DND-41 (cell line): ENCODE measurements at places on chromosomes 11 and 22.
A peak's percentile ranks its signal among the peaks of the same experiment; 100 is the strongest.

- DNase-seq = no peak
Observed at GRCh38 chr11:65425971-65426838, 3.6 kb downstream of the NEAT1 start.

DNA sequence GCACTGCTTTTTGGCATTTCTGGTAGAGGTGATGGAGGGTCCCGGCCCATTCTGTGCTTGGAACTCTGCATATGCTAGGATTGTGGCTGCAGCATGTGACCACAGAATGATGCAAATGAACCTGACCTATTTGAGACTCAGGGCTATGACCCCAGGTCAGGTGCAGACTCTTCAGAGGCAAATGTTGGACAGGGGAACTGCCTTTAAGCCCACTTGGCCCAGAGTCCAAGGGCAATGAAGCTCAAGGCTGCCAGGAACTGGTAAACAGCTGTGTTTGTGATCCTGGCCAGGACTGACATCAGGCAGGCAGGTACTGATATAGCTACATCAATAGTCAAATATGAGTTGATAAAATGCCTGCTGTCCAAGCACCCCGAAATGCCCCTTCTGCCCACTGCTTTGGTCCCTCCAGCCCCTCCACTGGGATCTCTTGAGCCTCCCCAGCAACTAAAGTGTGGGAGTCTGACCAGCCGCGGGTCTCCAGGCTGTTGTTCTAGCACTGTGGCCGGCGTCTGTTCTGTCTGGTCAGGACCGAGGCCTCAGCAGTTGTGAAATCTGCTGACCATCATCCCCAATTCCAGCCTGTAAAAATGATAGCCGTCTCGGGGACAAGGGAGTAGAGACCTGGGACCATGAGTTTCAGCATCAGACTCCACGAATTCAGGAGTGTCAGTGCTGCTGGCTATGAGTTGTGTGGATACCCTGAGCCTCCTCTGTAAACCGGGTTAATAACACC lies 82.4 kb upstream of the EIF3D start:
- no peak for DNase-seq

- no peak for DNase-seq
Observed at GRCh38 chr11:45856044-45856468, 8.8 kb downstream of the CRY2 start.

DNA sequence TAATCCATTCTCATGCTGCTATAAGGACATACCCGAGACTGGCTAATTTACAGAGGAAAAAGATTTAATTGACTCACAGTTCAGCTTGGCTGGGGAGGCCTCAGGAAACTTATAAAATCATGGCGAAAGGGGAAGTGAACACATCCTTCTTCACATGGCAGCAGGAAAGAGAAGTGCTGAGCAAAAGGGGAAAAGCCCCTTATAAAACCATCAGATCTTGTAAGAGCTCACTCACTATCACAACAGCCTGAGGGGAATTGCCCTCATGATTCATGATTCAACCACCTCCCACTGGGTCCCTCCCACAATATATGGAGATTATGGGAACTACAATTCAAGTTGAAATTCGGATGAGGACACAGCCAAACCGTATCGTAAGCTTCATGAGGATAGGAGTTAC lies 3.8 kb upstream of the CYB5R2 start:
- DNase-seq = no peak

DNA sequence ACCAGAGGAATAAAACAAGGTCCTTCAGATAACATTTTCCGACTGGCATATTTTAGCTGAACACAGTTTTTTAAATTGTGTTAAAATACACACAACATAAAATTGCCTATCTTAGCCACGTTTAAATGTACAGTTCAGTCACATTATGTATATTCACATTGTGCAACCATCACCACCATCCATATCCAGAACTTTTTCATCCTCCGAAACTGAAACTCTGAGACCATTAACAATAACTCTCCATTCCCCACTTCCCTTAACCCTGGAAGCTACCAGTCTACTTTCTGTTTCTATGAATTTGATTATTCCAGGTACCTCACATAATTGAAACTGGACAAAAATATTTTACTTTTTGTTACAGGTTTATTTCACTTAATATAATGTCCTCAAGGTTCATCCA lies 213.3 kb downstream of the ETS1 start:
- DNase-seq = no peak

GRCh38 chr22:40121461-40121860 lies 56.3 kb upstream of the TNRC6B start:
- peak; percentile 14 for DNase-seq

DNA sequence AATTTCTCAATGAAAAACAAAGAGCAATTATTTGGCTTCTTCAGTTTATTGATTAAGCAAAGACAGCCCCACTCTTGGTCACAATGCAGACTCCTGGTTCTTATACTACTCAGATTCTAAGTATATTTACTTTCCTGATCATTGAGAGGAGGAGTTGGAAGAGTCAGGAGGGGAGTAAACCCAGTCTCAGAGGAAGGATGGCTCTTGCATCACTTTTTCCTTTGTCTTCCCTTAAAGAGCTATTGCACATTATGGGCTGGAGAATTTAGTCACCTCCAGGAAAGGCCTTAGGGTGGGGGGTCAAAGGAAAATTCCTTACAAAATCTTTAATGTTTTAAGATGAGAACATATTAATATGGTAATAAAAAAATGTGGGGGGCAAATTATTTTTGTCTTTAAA lies 8.1 kb downstream of the SLC17A6 start:
- DNase-seq = no peak

DNA sequence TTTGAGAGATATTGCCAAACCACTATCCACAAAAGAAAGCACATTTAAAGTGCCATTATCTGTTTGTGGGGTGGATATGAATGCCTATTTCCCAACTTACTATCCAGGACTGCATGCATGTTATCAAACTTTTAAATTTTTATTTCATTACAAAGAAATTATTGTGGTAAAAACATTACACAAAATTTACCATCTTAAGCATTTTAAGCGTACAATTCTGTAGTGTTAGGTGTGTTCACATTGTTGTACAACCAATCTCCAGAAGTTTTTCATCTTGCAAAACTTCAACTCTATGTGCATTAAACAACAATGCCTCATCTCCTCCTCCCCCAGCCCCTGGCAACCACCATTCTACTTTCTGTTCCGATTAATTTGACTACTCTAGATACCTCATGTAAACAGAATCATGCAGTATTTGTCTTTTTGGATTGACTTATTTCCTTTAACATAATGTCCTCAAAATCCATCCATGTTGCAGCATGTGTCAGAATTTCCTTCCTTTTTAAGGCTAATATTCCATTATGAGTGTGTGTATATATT lies 17.6 kb upstream of the CD44 start:
- no peak for DNase-seq

DNA sequence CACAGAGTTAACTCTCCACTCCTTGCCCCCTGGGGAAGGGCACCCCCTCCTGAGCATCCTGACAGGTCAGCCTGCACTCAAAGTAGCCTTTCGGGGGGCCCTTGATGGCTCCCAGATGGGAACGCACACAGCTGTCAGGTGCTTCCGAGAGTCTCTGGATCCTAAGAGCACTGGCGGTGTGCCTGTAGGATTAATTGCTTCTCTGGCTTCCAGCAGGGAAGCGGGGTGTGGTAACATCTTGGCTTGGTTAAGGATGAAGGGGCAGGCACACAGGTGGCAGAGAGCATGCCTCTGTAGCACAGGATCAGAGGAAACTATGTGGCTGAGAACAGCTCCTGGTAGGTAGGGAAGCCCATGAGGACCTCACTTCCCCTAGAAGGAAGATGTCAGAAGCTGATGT lies 199.8 kb downstream of the MIAT start:
- no peak for DNase-seq

- DNase-seq = no peak
Observed at GRCh38 chr11:20501252-20501651, 98.2 kb upstream of the SLC6A5 start.

GRCh38 chr11:96246718-96247552 lies 96.1 kb downstream of the MAML2 start:
- DNase-seq = no peak

DNA sequence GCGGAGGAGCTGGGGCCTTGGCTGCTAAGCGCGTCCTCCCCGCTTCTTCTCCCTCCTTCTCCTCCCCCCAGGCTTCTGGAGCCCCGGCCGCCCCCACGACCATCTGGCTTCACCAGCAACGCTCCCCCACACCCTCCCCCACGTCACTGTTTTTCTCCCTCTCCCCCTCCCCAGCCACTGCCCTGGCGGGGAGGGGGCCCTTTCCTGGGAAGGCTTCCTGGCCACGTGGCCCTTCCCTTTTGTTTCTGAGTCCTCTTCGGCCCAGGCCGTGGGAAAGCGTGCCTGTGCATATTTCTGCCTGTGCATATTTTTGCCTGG lies 27.7 kb downstream of the RTN4R start:
- no peak for DNase-seq

DNA sequence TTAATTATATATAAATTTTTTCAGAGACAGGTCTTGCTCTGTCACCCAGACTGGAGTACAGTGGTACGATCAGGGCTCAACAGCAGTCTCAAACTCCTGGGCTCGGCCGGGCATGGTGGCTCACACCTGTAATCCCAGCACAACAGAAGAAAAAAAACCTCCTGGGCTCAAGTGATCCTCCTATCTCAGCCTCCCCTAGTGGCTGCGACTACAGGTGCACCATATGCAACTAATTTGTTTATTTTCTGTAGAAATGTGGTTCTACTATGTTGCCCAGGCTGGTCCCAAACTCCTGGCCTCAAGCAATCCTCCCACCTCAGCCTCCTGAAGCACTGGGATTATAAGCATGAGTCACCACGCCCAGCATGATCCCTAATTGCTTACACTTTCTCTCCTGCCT lies 56.1 kb upstream of the SLC35C1 start:
- DNase-seq = no peak

DNA sequence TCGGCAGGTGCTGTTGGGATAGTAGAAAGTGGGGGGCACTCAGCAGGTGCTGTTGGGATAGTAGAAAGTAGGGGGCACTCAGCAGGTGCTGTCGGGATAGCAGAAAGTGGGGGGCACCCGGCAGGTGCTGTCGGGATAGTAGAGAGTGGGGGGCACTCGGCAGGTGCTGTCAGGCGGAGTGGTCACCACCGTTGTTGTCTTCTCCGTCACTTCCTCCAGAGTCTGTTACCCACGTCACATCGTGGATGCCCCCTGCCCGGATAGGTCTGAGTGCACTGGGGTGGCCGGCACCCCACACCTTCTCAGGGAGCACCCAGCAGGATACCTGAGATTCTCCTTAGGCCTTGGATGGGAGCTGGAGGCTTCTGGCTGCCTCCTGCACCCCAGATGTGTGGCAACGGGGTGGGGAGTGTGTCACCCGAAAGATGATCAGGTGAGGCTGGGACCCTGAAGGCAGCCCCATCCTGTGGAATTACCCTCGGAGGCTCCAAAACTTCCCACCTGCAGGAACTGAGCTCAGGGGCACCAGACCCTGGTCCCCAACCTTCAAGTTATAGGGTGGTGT lies 24.1 kb upstream of the KRTAP5-7 start:
- no peak for DNase-seq

DNA sequence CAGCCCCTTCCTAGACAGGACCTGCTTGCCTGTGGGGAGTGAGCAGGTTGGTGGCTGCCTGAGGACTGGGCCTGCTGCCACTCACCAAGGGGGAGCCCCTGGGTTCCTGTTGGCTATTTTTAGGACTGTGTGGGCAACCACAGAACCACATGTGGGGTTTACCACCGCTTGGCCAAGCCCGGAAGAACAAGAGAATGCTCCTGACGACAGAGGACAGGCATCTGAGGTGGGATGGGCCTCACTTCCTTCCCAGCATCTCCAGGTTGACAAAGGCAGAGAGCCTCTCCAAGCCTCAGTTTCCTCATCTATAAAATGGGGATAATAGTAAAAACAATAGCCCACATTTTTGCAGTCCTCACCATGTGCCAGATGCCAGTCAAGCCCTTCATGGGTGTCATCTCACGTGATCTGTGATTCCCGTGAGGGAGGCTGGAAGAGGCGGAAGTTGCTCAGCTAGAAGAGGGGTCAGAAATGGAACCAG lies 43.6 kb downstream of the LRRC32 start:
- peak; percentile 12 for DNase-seq

- no peak for DNase-seq
Observed at GRCh38 chr22:41781507-41781906, 19.0 kb upstream of the CCDC134 start.
